ENCODE measurements at places on chromosomes 5 and 9.

DNA sequence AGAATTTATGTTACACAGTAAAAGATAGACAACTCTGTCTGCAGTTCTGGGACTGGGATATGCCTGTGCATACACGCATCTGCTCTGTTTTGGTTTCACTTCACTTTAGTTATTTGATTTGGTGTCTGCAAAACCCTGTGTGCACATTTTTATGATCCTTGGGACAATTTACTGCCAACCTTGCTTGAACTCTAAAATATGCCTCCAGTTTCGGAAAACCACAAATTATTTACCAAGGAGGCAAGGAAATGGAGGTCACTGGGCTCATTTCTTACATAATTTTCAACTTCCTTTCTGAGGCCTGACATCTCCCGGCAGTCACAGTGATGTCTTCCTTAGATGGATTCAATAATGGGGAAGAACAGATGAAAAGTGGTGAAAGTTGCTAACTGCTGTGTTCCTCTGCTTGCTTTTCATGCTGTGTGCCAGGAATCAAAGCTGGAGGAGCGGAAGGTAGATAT, 61.2 kb upstream of the TAF11L2 start:
- DNase-seq: no peak

DNA sequence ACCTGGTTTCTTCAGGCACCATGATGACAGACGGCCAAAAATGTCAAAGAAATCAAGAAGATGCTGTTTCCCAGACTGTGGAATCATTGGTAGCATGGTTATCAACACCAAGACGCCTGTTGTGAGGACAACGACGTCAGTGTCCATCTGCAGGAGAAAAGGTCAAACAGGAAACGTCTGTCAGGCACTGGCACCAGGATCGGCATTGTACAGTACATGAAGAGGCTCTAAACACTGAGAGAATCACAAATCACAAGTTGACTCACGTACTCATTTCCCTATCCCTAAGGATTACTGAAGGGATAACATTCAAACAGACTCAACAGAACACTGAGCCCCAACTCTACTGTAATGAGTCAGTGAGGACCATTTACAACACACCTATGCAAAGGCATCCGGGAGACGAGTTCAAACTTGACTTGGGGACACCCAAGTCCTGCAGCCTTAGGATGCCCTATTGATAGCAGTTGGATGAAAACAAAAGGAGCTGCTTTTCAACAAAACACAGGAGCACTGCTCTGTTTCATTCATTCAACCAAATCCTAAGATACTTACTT, 21.0 kb downstream of the TSC1 start:
- no peak for DNase-seq

DNA sequence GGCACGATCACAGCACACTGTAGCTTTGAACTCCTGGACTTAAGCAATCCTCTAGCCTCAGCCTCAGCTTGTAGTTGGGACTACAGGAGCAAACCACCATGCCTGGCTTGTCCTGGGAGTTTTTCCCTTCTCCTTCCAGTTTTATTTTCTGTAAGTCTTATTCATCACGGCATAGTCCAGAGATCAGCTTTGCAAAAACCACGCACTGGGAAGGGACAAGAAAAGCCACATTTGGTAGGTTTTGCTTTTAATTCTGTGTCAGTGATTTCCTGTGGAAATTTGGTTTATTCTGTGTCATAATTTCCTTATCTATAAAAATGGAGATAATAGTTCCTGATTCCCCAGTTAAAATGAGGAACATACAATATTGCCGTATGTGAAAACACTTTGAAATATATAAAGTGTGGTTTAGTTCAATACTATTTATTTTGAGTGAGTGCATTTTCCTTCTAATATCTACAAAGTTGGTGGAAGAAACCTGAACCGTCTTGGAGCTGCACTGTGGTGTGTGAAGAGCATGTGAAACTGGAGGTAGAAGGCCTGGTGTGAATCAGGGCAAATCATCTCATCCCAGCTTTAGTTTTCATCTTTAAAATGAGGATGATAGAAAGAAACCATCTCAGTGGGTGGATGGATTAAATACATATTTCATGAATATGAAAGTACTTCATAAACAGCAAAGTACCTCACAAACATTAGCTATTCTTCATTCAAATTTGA, 92.8 kb upstream of the ELL2 start:
- DNase-seq: no peak

DNA sequence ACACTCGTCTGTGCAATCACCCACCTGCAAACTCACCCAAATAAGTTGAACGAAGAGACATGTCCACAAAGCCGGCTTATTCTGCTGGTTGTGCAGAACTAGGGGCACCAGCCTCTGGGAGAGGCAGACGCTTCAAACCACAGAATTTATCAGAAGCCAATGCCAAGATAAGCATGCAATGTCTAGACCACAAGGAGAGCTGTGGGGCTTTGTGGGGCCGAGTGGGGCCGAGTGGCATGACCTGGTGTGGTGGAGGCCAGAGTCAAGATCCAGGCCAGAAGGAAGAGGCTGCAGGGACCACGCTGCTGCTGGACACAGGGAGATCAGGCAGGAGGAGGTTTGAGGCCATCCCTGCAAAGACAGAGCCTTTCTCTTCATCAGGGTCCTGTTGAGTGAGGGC, 259.0 kb downstream of the IRX2 start:
- no peak for DNase-seq

- DNase-seq: peak; percentile 34
These were observed 144.6 kb downstream of the CETN3 start for GRCh38 chr5:90264689-90265544.

DNA sequence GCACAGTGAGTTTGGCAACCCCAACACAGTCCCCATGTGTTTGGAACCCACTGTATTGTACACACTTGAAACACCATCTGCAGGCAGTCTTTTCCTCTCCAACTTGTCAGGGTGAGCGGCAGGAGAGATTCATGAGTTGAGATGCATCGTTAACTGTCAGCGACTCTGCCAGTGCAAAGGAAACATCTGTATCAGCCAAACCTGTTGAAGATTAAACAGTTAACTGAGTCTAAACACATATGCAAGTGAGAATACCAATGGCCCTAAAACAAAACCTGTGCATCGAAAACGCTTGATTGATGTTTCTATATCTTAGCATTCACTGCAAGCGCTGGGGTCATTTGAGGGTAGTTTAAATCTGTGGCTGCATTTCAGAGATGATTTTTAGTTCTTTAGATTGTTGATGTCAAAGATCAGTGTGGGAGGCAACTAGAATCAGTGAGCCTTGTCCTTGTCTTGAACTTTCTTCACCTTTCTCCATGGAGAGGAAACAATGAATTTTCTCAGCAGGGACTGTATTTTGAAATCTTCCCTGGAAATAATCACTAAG, 41.3 kb upstream of the PAM start:
- DNase-seq: no peak

DNA sequence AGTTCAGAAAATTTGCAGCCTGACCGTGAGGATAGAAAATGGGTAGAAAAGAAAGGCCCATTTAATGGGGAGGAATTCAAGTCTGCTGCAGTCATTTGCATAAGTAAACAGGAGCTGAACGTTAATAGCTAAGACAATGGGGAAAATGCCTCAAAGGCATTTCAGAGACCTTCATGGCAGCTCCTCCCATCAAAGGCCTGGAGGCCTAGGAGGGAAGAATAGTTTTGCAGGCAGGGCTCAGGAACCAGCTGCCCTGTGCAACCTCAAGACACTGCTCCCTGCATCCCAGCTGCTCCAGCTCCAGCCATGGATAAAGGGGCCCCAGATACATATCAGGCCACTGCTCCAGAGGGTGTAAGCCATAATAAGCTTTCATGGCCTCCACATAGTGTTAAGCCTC, 32.2 kb upstream of the CDH18 start:
- DNase-seq: no peak

- DNase-seq: peak; percentile 48
These were observed 159.1 kb downstream of the CSNK1G3 start for GRCh38 chr5:123671042-123671441.

DNA sequence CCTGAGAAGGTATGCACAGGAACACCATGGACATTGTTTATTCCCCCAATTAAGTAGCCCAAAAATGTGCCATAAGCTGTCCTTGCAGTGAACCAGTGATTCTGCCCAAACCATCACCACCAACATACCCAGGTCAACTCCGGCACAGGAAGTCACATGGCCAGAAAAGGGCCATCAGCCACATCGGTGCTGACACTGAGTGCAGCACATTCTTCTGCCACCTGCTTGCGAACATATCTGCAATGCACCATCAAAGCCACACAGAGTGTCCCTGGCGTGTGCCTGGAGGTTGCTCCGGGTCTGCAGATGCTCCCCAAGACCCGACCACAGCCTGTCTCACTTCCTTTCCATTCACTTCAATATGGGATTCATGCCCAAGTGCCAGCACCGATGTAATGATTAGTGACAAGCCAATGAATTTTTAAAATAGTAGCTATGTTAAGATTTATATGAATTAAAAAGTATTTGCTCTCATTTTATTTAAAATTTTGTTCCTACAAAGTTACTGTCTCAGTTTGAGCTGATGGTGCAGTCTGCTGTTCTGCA, 37.6 kb downstream of the SYK start:
- no peak for DNase-seq

DNA sequence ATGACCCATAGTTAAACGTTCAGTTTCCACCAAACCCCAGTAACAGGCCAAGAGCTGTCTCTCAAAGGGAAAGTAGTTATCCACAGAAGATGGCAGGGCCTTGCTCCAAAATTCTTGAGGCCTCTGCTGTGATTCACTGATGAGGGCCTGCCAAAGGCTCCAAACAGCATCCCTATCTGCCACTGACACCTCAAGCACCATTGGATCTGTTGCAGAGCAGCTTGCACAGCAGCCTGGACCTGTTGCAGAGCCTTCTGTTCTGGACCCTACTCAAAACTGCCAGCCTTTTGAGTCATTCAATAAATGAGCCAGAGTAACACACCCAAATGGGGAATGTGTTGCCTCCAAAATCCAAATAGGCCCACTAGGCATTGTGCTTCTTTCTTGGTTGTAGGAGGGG, 741.5 kb upstream of the RGMB start:
- no peak for DNase-seq

DNA sequence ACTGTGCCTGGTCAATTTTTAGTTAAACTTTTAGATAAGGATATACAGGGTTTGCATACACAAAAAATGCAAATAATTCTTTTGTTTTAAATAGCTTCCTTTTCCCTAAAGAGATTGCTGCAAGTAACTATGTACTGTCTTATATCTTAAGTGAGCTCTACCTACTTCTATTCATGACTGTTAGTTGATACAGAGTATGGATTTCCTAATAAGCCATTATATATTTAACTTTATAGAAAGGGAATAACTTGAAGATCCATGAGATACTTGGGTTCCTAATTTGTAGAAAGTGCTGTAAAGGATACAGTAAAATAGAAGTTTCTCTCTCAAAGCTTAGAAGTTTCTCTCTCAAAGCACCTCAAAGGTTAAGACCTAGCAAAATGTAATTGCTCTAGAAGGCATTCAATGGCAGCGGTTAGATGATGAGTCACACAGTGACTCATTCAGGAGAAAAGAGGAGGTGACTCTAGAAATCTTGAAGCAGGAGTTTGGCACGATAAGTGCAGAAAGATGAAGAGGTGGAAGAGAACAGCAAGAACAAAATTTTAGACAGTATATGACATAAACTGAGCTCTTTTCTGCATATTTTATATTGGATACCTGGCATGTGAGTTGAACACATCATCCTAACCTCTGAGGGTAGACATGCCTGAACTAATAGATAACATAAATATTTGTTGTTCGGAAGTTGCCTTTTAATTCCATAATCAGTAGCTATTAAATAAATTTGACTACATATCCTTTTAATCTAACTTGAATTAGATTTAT, 5.5 kb upstream of the DNAJC21 start:
- no peak for DNase-seq

DNA sequence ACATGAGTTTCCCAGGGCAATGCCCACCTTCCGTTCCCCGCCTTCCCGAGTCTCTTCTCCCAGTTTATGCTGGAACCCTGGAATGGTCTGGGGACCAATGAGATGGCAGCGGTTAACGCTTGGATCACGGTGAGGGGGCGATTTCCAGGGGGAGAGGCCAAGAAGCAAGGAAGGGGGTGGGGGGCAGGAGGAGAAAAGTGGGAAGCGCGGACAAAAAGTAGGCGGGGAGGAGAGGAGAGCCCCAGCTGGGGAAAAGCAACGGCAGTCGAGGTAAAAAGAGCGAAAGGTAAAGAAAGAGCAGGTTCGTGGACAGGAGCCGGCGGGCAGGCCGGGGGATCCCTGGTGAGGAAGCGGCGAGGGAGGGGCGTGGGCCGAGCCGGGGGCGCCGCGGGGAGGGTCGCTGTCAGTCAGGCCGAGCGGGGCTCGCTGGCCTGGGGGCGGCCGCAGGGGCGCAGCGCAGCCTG, 508 bp upstream of the SNCAIP start:
- DNase-seq: no peak

- peak; percentile 62 for DNase-seq
These were observed 51.6 kb downstream of the AHRR start for GRCh38 chr5:372996-373709.

- no peak for DNase-seq
These were observed 279.9 kb downstream of the RASEF start for GRCh38 chr9:82783045-82783444.

- no peak for DNase-seq
These were observed 871.4 kb downstream of the MAT2B start for GRCh38 chr5:164376843-164377242.

DNA sequence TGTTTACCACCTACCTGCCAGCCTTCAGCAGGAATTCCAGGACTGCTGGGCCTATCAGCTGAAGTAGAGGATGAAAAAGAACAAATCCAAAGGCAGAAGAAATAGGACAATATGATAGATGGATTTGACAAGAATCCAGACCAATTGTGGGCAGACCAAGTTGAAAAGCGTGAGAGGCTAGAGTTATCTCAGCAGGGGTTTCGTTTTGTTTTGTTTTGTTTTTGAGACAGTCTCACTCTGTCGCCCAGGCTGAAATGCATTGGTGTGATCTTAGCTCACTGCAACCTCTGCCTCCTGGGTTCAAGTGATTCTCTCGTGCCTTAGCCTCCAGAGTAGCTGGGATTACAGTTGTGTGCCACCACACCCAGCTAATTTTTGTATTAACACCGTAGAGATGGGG, 113.2 kb downstream of the PALM2AKAP2 start:
- no peak for DNase-seq

GRCh38 chr5:73137563-73138530, 17.5 kb downstream of the TMEM171 start:
- DNase-seq: no peak

DNA sequence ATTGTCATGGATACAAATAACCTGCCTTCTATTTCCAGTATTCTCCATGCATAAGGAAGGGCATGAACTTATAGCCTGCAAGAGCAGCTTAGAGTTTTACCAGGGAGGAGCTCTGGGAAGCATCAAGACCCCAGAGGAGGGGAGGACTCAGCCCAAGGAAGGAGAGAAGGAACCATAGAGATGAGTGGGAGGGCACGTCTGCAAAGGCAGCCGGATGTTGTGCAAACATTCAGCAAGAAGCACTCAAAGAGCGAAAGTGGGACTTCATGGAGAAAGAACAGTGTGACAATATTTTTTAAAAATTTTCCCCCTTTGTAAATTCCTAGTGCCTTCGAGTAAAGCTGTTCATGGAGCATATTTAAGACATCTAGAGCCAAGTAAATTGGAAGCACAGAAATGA, 270.1 kb upstream of the PTGER4 start:
- DNase-seq: peak; percentile 21

DNA sequence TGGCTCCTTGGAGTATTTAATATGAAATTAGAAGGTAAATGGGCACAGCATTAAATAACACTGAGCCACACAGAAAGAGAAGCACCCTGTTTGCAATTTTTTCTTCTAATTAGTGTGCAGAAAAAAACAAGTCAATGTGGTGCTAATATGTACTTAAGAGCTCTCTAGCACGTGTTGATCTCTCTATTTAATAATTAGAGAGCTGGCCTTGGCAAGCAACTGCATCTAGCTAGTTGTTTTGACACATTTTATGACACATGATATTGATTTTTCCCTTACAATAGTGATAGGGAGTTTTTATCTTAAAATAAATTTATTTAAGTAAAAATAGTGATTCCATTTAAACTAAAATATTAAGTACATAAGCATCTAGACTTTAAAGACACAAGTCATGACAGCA, 54.5 kb upstream of the NUDT12 start:
- no peak for DNase-seq

Data from tibial artery (tissue), 4 donors.